ENCODE measurements at places on chromosomes 11 and 22.

DNA sequence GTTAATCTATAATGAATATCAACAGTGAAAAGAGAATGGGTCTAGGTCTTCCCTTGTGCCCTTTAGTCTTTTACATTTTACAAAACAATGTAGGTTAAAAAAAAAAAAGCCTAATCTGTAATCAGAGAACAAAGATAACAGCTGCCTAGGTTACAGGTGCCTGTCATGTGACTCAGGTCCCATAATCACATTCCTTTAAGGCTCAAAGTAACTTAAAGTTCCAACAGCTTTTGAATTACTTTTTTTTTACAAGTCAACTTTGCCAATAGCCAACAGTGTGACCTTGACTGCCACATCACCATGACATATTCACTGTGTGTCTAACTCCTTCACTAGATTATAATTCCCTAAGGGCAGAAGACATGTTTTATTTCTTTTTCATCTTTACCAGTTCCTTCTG is 237.0 kb upstream of the API5 start:
- no peak overlapping the region for H3K4me3 ChIP-seq
- no peaks in the 10 kb centered on the region for H3K4me1 ChIP-seq
- no peak overlapping the region for H3K27ac ChIP-seq

DNA sequence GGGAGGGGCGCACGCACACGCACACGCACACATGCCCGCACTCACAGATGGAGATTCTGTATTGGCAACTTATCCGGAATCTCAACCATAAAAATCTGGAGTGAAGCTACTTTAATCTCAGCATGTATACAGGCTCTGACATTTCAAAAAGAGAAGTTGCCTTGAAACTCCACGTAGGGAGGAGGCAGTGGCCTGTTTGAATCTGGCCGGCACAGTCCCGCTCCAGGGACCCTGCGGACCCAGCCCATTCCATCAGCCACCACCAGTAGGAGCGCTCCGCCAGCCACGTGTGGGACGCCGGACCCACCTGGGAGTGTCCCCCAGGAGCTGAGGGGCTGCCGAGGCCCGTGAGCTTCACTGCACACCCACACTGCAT is 1.9 kb upstream of the SYT8 start:
- H3K36me3 ChIP-seq: no peaks in the 10 kb centered on the region
- no peak for DNase-seq
- H3K4me1 ChIP-seq: peaks cover 2% of the 10 kb centered on the region
- H3K27ac ChIP-seq: no peak overlapping the region
- H3K4me3 ChIP-seq: no peak overlapping the region

- DNase-seq: no peak
- H3K4me1 ChIP-seq: no peaks in the 10 kb centered on the region
- H3K27ac ChIP-seq: no peak overlapping the region
- H3K4me3 ChIP-seq: no peak overlapping the region
- H3K27me3 ChIP-seq: peaks cover 7% of the 10 kb centered on the region
Observed at GRCh38 chr11:11119917-11120316, 233.1 kb downstream of the CSNK2A3 start.

- peaks cover 15% of the 10 kb centered on the region for H3K27me3 ChIP-seq
- no peaks in the 10 kb centered on the region for H3K36me3 ChIP-seq
- no peaks in the 10 kb centered on the region for H3K4me1 ChIP-seq
- DNase-seq: no peak
Observed at GRCh38 chr11:93024369-93024768, 54.9 kb downstream of the MTNR1B start.

GRCh38 chr11:73350908-73351636 is 25.1 kb upstream of the RELT start:
- H3K36me3 ChIP-seq: no peaks in the 10 kb centered on the region
- peaks cover 10% of the 10 kb centered on the region for H3K4me1 ChIP-seq
- peak overlapping the region; percentile 72 for H3K27ac ChIP-seq

GRCh38 chr11:86459682-86460460 is 85.2 kb downstream of the CCDC81 start:
- no peaks in the 10 kb centered on the region for H3K36me3 ChIP-seq
- H3K27ac ChIP-seq: no peak overlapping the region
- no peak for DNase-seq
- peaks cover 12% of the 10 kb centered on the region for H3K4me1 ChIP-seq

DNA sequence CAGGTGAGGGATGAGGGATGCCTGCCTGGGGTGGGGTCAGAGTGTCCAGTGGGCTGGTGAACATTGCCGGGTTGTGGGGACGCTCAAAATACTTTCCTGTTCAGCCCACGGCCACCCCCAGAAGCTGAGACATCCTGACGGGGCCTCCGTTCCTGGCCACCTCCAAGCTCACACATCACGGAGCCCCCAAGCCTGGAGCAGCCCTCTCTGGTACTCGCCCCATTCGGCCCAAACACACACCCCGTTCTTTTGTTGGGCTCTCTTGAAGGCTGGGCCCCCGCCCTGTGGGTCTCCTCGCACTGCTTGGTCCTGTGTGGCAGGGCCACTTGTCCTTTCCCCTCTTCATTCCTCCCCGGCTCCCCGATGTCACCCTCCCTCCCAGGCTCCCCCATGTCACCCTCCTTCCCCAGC is 442.6 kb downstream of the TBC1D22A start:
- peaks cover 6% of the 10 kb centered on the region for H3K27me3 ChIP-seq
- DNase-seq: no peak
- H3K27ac ChIP-seq: no peak overlapping the region
- H3K4me1 ChIP-seq: no peaks in the 10 kb centered on the region
- no peak overlapping the region for H3K4me3 ChIP-seq

DNA sequence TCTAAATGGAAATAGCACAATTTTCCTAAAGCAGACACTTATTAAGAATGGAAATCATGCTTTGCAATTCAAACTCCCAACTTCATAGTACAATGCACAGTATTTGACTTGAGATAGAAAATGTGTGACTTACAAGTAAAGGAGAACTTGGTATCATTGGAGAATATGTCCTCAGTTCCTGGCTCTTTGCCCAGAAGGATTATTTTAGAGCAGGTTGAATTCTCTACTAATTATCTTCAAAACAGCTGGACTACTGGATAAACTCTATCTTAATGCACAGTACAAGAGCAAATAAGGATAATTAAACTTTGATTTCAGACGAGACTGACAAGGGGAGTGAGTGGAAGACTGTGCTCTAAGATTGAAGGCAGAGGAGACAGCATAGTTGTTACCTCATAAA is 839.4 kb downstream of the OPCML start:
- H3K27me3 ChIP-seq: no peaks in the 10 kb centered on the region
- H3K27ac ChIP-seq: no peak overlapping the region
- DNase-seq: no peak
- no peaks in the 10 kb centered on the region for H3K36me3 ChIP-seq
- no peak overlapping the region for H3K4me3 ChIP-seq

DNA sequence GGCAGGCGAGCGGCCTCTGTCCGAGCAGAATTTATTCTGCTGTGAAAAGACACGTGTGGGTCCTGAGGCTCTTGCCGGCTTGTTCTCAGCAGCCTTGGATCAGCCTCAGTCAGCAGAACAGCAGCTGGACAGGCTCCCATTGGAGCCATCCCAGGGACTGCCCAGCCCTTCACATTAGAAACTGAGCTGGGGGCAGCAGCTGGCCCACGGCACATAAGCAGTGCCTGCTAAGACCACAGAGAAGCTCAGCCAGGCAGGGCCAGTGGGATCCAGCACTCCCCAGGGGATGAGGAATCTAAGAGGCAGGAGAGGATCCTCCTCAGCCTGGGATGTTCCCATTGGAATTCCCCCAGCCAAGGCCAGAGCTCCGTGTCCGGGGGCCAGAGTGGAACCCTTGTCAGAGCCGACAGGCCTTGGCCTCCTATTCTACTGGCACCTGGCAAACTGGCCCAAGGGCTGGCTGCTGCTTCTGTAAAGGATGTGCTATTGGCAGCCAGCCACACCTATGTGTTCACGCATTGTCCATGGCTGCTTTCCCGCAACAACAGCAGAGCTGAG is 18.2 kb downstream of the RTN4R start:
- no peaks in the 10 kb centered on the region for H3K27me3 ChIP-seq
- peaks cover 11% of the 10 kb centered on the region for H3K4me1 ChIP-seq
- H3K36me3 ChIP-seq: no peaks in the 10 kb centered on the region
- no peak overlapping the region for H3K4me3 ChIP-seq
- DNase-seq: no peak

DNA sequence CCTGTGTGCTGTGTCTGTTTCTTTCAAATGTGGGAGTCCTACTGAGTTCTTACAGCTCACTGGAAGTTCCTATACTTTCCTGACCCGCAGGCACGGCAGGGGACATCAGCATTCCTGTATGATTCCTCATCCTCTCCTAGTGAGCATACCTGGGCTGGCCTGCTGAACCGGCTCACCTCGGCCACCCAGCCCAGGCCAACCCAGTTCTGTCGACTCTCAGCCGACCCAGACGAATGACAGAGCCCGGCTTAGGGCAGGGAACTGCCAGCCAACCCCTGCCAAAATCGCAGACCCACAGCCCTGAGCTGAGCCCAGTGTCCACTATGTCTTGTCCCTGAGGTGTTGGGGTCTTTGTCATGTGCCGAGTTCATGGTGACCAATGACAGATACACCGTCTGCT is 339.7 kb downstream of the BRD1 start:
- H3K27ac ChIP-seq: no peak overlapping the region
- H3K36me3 ChIP-seq: no peaks in the 10 kb centered on the region
- peaks cover 4% of the 10 kb centered on the region for H3K4me1 ChIP-seq
- H3K4me3 ChIP-seq: no peak overlapping the region
- no peak for DNase-seq

DNA sequence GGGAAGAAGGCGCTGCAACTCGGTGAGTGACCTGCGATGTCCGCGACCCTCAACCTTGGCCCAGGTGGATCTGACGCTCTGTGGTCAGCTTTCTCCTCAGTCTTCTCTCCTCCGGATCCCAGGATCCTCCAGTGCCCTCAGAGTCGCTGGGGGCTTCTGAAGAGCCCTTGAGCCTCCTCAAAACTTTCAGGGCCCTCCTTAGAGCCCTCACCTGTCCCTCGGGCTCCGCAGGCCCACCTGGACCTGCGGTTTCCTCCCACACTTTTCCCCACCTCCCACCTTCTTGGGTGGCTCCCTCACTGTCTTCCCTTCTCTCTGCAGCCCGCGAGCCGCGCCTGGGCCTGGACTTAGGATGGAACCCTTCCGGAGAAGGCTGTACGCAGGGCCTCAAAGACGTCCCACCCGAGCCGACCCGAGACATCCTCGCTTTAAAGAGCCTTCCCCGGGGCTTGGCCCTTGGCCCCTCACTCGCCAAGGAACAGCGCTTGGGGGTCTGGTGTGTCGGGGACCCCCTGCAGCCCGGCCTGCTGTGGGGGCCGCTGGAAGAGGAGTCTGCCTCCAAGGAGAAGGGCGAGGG is 335 bp downstream of the ZNF408 start:
- H3K27me3 ChIP-seq: no peaks in the 10 kb centered on the region
- peak overlapping the region; percentile 96 for H3K4me3 ChIP-seq
- no peak for DNase-seq
- H3K27ac ChIP-seq: peak overlapping the region; percentile 97
- H3K36me3 ChIP-seq: peaks cover 2% of the 10 kb centered on the region

GRCh38 chr22:18048441-18048898 is 24.1 kb upstream of the MICAL3 start:
- peaks cover 5% of the 10 kb centered on the region for H3K27me3 ChIP-seq
- no peaks in the 10 kb centered on the region for H3K4me1 ChIP-seq
- H3K27ac ChIP-seq: no peak overlapping the region
- no peak for DNase-seq
- peak overlapping the region; percentile 31 for H3K4me3 ChIP-seq

GRCh38 chr11:68649851-68650555 is 34.3 kb upstream of the GAL start:
- H3K4me1 ChIP-seq: no peaks in the 10 kb centered on the region
- no peak for DNase-seq
- no peaks in the 10 kb centered on the region for H3K36me3 ChIP-seq
- H3K27me3 ChIP-seq: peaks cover 12% of the 10 kb centered on the region
- no peak overlapping the region for H3K4me3 ChIP-seq

DNA sequence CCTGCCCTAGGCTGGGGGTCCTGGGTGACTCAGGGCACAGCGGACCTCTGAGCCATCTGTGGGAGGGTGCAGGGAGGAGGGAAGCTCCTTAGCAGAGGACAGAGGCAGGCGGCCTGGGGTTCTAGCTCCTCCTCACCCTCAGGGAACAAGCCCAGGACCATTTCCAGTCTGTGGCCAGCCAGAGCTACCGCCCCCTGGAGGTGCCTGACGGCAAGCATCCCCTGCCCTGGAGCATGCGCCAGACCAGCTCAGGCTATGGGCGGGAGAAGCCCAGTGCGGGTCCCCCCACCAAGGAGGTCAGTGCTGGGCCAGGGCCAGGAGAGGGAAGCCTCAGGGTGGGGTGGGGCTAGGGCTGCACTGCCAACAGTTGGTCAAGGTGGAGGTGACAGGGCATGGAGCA is 26.0 kb upstream of the LRRC10B start:
- peaks cover 19% of the 10 kb centered on the region for H3K27me3 ChIP-seq
- H3K4me3 ChIP-seq: no peak overlapping the region
- H3K36me3 ChIP-seq: peaks cover 2% of the 10 kb centered on the region

DNA sequence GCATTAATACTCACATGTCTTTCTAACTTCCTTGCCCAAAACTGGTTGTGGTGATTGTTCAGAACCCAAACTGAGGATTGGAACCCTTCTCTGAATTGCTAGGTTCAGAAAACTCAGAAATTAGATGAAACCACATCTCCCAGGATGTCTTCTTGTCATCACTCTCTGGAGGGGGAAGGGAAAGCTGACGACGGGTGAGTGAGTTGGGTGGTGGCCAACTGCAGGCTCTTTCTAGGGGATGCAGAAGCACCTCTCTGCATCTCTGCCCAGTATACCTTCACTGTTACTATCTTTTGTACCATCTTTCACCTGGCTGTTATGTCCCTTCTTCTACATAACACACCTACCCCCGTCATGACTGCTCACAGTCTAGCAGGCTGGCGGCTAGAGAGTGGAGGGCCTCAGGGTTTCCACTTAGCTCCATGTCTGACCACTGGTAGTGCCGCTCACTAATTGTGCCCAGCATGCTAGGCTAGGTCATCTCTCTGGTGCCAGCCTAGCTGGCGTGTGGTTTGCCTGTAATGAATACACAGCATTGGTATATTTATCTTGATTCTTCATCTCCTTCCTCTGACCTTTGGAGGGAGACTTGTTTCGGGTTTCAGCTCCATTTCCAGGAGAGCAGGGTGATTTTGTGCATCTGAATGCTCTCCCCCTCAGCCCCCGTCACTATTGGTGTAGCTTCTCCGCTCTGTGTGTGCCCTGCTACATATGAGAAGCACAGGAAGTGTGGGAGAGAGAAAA is 7.3 kb downstream of the GRAMD1B start:
- H3K4me1 ChIP-seq: peaks cover 27% of the 10 kb centered on the region
- peak overlapping the region; percentile 28 for H3K4me3 ChIP-seq
- DNase-seq: no peak
- H3K36me3 ChIP-seq: peaks cover 4% of the 10 kb centered on the region

Measured in T-helper 17 cell (primary cell).